Left renal cortex interstitium (tissue), 4 donors: ENCODE measurements at places on chromosomes 3 and 15.

- no peak for DNase-seq
These were observed 8.6 kb downstream of the LPCAT4 start for GRCh38 chr15:34358367-34358766.

DNA sequence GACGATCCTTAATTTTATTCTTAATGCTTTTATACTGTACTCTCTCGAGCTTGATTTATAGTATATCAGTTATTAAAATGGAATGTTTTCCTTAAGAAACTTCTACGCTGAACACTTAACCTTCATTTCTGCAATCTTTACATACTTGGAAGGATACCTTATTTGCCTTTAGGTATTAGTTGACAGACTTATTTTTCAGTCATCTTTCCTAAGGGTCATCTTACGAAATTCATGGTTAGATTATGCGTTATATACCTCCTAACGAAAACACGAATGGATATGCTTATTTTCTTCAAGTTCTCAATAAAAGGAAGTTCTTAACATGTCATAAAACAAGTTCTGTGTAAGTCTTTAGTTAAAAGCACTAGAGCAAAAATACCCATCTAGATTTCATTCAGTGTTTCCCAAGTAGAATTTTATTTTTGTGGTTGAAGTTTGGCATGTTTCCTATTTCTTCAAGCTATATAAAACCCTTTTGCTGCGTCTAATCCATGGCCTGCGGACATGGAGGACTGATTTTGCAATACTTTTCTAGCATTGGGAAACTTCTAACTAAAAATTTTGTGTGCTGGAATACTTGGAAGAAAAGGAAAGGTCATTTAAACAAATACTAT lies 231.3 kb downstream of the TP63 start:
- no peak for DNase-seq

DNA sequence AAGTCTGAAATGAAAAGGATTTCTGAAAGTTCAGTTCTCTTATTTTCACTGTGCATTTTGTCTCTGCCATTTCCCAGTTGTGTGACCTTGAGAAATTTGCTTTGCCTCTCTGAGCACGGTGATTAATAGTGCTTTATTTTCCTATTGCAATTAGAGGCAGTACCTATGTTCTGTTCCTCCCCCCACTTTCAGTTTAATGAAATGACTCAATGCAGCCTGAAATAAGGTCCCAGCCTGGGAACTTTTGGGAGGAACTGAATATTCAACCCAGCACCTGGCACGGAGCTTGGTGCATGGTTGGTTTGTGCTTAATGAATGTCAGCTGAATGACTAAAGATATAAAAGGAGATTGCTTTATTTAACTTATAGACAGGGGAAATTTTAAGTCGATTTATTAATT lies 352.6 kb downstream of the PDCD6IP start:
- DNase-seq = no peak

- DNase-seq = no peak
These were observed 21.0 kb downstream of the SLCO2A1 start for GRCh38 chr3:134008630-134009156.

DNA sequence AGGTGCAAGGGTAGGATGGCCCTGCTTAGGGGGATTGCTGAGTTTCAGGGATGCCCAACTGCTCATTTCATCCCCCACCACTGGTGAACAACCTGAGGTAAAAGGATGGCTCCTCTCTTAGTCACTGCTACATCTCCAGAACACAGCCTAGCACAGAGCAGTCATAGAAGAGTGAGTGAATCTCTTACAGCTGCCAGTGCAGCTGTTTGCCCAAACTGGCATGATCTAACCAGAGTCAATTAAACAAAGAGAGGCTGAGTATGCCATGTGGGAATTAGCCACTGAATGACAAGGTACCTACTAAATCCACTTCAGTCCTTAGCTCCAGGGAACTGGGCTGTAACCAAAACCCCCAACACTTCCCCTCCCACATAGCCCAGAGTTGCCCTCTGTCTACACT lies 6.8 kb upstream of the NCKIPSD start:
- no peak for DNase-seq

GRCh38 chr3:19103510-19103909 lies 44.8 kb upstream of the KCNH8 start:
- DNase-seq = no peak

- DNase-seq = no peak
These were observed 108.0 kb downstream of the SENP2 start for GRCh38 chr3:185693985-185694653.

- no peak for DNase-seq
These were observed 731 bp downstream of the ZNF710 start for GRCh38 chr15:90001683-90002427.

- DNase-seq = no peak
These were observed 29.8 kb upstream of the MUC13 start for GRCh38 chr3:124964387-124964786.

DNA sequence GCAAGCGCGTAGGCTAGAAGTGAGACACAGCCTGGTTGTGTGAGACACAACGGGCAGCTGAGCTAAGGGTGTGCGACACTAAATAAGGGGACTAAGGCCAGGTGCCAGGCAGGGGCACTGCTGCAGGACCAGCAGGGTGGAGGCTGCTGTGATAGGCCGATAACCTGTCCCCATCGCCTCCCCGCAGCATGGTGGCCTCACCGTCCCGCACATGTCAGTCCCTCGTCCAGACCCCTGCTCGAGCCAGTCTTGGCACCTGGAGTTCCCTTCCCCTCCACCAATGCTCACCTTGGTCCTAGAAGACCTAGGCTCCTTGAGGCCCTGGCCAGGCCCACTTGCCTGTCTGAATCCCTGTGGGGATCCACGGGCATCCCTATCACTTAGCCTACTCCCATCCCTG lies 96.1 kb downstream of the HMG20A start:
- DNase-seq = no peak

DNA sequence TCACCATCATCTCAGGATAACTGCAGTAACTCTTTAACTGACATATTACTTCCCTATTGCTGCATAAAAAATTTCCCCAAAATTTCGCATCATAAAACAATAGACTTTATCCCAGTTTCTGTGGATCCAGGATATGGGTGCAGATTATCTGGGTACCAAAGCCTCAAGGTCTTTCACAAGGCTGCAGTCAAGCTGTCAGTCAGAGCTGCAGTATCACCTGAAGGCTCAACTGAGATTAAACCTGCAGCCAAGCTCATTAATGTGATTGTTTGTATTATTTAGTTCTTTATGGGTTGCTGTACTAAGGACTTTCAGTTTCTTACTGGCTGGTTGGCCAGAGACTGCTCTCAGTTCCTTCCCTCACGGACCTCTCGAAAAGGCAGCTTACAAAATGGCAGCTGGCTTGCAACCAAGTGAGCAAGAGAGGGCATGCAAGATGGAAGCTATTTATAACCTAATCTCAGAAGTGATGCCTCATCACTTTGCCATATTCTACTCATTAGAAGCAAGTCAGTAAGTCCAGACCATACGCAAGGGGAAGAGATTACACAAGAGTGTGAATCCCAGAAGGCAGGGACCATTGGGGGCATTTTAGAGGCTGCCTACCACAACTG lies 54.9 kb downstream of the DCUN1D1 start:
- DNase-seq = no peak

DNA sequence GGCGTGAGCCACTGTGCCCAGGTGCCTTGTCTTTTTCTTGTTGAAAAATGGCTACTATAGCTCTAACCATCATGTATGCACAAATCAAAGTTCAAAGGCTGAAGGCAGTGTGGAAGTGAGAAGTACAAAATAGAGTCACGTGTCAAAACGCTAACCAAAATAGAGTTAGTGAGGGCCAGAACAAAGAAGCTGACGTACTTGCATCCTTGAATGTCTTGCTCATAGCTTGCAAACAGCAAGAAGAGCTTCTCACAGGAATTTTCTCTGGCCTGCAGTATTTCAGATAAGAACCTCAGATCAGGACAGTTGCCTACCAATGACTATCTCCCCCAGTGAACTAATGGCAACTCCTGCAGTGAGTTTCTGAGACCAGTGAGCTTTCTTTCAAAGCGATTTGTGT lies 713.5 kb downstream of the GRM7 start:
- no peak for DNase-seq

DNA sequence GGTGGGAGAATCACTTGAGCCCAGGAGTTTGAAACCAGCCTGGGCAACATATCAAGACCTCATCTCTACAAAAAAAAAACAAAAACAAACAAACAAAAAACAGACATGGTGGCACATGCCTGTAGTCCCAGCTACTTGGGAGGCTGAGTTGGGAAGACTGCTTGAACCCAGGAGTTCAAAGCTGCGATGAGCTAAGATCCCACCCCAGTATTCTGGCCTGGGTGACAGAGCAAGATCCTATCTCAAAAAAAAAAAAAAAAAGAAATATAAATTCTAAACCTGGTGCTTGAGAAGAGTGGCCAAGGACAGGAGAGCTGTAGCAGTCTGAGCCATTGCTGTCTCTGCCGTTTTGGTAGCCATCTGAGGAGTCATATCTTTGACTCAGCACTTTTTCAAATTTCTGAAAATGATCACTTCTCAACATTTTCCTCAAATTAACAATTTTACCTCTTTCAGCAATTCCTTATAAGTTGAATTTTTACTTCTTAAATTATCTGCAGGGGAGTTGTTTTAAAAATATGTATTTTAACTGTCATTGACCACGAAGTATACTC lies 3.6 kb upstream of the DENND4A start:
- no peak for DNase-seq

- no peak for DNase-seq
These were observed 35.3 kb upstream of the SEMA4B start for GRCh38 chr15:90165659-90166489.
